ENCODE measurements at places on chromosomes 2 and 18.

DNA sequence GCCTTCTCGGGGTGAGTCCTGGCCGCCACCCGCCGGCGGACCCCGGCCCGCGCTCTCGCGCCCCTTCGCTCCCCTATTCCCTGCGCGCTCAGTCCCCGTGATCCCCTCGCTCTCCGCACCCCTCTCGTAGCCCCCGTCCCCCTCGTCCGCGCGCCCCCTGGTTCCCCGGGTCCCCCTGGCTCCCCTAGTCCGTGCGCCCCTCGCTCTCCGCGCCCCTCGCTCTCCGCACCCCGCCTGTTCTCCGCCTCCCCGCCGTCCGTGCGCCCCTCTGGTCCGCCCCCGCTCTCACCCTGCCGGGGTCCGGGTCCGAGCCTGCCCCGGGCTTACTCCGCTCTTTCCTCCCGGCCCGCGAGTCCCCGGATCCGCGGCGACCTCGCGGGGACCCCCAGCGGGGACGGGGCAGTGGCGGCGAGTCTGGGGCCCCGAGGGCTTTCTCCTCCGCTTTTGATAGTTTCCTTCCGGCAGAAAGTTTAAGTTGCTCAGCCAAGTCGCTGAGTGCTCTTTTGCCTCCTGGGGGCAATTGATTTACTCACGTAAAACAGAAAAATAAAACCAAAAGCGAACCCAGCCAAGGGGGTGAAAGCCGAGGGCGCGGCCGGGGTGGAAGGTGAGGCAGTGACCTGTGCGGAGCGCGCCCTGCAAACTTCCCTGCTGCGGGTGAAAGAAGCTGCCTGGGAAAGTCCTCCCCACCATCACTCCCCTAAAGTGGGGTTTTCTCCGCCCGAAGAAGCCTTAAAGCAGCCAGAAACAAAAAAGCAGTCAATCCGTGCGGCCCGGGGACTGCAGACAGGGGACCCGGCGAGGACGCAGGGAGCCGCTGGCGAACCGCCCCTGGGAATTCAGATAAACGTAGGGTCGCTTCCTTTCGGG, 568 bp downstream of the RAB31 start:
- DNase-seq, result no peak

DNA sequence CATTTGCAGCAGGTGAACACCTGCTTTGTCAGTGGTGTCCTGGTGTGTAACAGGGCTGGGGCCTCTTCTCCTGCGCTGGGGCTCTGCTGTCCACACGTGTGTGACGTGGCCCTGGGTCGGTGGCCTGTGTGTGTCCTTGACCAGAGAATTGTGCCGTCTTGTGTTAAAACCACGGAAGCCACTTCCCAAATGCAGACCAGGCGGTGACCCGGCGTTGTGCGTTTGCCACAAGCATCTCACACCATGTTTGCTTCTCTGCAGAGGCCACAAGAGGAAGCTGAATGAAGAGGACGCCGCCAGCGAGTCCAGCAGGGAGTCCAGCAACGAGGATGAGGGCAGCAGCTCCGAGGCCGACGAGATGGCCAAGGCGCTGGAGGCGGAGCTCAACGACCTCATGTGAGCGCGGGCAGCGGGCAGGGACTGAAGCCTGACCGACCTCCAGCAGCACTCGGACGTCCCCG, 44.3 kb upstream of the KCNG2 start:
- no peak for DNase-seq

GRCh38 chr2:59756150-59756549, 797.3 kb downstream of the BCL11A start:
- no peak for DNase-seq

DNA sequence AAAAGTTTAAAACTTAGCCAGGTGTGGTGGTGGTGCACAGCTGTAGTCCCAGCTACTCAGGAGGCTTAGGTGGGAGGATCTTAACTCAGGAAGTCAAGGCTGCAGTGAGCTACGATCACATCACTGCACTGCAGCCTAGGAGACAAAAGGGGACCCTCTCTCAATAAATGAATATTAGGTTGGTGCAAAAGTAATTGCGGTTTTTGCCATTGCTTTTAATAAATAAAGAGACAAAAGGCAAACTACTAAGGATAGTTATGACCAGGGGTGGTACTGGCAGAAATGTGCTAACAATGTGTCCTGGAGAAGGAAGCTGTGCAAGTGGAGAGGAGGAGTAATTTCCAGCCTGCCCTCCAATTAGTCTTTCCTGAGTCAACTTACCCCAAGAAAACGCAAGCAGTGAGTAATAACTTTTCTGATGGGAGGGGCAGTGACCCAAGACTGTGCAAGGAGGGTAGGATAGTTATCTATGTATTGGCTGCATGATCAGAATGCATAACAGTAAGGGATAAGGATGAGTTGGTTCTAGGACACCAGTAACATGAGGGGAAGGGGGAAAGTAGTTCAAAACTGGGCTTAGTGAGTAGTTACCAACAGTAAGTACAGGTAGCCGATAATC, 1.5 kb downstream of the EXOC6B start:
- DNase-seq, result no peak
